ENCODE measurements at places on chromosomes 5 and 9.

- DNase-seq = no peak
Observed at GRCh38 chr9:121178676-121179372, 22.8 kb downstream of the RAB14 start.

DNA sequence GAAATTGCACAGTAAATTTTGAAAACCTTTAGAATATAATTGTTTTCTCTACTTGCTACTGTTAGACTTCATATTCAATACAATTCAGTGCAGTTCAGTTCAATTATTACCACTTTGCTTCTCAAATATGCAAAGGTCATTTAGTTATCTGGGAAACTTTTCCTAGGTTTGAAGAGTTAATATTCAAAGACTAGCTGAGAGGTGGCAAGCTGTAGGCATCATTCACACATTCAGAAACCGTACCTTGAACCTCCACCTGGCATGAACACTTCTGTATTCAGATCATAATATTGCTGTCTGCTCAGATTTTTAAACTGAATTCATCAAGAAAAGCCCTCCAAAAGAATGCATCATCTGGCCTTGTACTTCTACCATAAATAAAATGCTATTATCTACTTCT, 162.1 kb upstream of the PCSK5 start:
- no peak for DNase-seq

- DNase-seq = no peak
Observed at GRCh38 chr5:82560561-82560960, 282.4 kb upstream of the RPS23 start.

DNA sequence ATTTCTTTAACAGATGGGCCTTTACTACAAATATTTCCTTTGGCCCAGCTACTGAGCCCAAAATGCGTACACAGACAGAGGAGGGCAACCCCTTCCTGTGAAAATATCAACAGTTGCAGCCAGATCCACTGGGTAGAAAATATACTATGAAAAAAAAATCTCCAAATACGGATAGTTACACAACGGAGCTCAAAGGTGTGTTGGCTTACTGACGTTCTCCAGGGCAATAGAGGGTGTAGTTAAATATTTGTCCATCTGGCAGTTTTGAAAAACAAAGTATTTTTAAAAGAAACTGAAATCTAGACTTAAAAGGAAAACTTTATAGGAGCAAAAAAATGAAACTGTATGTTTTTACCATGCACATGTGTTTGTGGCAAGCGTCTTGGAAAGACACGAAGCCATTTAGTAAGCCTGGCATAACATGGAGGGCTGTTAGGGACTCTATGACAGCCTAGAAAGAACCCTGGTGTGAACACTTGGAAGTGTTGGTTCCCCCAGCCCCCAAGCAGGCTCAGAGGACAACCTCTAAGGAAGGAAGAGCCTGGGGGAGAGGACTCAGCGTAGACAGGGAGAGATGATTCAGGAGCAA, 157.8 kb upstream of the TRPM3 start:
- DNase-seq = no peak

- DNase-seq = no peak
Observed at GRCh38 chr5:31688515-31689092, 49.7 kb downstream of the PDZD2 start.

GRCh38 chr9:89365532-89365912, 47.2 kb downstream of the SECISBP2 start:
- no peak for DNase-seq

GRCh38 chr9:5950261-5950660, 59.6 kb downstream of the MLANA start:
- no peak for DNase-seq

DNA sequence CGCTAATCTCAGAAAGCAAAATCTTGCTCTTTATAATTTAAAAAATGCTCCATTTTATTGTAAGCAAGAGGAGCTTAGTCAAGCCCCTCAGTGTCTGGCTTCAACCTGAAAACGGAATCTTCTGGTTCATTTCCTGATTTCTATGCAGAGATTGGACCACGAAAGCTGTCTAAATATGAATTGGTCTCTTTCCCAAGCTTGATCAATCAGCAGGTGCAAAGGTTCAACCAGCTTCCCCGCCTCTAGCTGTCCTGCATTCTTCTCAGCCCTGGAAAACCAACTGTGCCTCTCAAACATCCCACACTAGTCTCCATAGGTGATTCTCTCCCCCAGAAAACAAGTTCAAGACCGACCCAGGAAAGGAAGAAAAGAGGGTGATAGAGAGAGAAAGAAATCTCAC, 34.5 kb downstream of the FNBP1 start:
- DNase-seq = no peak

DNA sequence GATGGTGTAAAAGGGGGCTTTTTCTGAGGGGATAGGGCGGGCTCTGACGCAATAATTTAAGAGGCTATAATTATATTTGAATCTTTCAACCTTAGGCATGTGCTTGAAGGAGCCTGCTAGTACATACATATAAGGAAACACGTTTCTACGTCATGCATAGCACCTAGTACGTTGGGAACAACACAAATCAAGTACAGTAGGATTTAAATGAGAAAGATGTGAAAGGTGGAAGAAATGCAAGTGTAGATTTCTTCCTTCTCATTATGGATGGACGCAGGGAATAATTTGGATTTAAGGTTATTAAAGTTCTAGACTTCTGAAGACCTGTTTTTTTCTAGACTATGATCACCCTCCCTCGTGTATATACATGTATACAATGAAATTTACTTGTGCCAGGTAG, 927 bp upstream of the CDO1 start:
- no peak for DNase-seq

GRCh38 chr5:147458581-147458980, 51.3 kb downstream of the DPYSL3 start:
- no peak for DNase-seq

DNA sequence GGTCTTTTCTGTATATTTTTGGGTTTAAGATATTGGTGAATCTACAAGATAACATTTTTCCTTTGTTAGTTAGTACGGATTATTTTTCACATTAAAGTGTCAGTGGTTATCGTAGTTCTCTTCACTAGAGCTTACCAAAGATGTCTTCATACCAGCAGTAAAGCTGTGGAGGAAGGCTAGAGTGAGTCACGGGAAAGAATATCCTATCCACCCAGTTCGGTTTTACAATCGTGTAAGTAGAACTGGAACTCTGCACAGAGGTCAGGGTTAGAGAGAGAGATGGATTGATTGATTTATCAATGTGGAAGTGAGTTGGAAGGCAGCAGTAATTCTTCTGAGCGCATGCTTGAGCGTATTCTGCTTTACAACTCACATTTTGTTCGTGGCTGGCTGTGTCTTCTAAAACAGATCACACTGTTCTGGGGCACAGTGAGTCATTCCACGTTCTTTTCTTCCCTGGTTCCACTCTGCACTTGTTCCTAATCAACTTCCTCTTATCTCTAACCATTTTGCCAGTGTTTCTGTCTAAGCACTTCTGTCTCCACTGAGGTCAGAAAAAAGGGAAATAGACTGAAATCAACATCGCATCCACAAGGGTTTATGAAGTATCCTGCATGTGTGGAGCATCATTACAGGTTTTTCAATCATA, 86.5 kb upstream of the ARRDC3 start:
- no peak for DNase-seq

DNA sequence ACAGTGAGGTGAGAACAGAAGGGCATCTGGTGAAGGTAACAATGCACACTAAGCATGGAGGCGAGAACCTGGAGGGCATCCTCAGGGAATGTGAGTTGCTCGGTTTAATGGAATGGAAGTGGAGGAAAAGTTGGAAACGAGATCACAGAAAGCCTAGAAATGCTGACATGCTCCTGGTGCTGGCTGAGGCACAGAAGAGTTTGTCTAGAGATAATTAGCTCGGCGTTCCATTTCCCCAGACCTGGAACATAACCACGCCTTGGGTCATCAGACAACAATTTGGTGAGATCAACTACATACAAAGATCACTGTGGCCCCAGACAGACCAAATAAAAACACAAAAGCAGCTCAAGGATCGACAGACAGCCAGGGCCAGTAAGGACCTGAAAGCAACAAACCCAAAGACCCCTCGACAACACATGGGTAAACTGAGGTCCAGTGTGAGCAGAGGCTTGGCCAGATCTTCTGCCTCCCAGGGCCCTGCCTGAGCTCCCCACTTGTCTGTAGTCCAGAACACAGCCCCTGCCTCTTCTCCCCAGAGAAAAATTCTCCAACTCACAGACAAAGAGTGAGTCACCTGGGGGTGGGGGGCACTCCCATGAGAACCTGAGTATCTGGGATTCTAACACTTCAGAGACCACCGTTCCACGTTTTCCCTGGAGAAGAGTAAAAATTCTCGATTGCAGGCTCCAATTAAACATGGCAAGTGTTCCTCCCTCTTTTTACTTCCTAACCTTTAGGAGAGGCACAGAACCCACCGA, 52.5 kb downstream of the SHB start:
- no peak for DNase-seq
